Stimulated activated CD4-positive, alpha-beta T cell treated with anti-CD3 and anti-CD28 coated beads, Interleukin-15, amount 100 ng/mL, for 48 hours (primary cell): ENCODE measurements at places on chromosomes 4 and X.

DNA sequence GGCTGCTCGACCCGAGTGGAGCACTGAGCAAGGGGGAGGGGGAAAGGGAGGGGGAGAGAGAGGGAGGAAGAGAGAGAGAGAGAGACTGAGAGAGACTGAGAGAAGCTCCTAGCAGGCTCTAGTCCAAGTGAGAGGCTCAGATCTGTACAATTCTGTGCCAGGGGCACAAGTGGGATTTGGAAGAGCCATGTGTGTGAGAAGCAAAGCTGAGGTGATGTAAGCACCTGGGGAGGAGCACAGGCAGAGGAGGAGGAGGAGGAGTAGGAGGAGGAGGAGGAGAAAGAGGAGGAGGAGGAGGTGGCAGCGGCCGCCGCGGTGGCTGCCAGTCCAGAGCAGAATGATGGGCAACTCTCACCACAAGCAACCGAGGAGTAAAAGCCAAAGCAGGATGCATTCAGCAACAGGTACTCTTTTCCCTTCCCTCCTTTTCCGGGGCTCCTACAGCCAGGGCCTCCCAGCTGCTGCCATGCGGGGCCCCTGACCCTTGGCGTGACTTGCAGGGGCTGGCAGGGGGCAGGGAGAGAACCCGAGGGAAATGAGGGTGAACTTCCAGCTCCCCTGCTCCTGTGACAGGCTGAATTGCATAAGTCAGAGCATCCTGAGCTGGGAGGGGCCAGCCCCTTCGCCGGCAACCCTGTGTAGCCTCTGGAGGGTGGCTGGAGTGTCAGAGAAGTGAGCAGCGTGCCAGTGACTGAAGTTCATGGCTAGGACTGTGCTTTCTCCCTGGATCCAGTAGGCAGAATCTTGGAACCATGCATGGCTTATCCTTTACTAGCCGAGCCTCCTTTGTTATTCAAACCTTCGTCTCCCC, 62.2 kb downstream of the RTL5 start:
- no peak for DNase-seq

GRCh38 chr4:145937971-145938611, 532 bp downstream of the ZNF827 start:
- peak; percentile 27 for DNase-seq

GRCh38 chr4:8201321-8201781, 2.3 kb downstream of the SH3TC1 start:
- DNase-seq = peak; percentile 43

DNA sequence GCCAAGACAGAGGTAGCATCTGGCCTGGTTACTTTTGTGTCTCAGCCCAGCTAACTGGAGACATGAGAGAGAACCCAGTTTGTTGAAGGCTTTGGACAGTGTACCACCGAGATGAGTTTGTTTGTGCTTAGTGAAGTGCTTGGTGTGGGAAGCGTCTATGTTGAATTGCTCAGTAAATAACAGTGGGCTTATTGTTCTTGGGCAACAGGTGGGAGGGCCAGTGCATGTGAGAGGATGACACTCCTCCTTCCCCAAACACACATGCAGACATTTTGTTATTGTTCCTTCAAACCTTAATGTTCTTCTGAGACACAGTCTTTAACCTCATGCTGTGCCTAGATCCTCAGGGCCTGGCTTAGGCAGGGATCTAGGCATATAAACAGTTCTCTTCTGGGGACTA, 39.7 kb downstream of the MSN start:
- DNase-seq = no peak

GRCh38 chr4:72076562-72076961, 44.8 kb downstream of the NPFFR2 start:
- no peak for DNase-seq
